ENCODE measurements at places on chromosomes 5 and 9. TPM values are rescaled to one million over a fixed set of nuclear protein-coding genes. Genes with fewer than 3 reads are reported as not detected.

Gene CCDC152
- 5.5 TPM for total RNA-seq

DNA sequence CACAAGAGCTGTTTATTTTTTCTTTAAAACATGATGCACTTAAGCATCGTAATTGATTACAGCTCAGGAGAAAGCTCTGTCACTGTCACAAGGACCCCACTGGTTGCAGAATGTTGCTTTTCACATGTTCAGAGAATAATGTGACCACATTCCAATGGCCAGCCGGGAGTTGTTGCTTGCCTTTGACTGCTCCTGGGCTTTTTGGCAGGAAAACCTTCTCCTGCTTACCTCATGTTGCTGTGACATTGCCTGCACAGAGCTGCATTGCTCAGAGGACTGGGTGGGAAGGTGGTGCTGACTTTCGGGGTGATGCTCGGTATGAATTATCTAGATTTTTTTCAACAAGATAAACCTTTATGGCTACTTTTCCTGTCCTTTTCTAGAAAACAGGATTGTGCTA is 88.2 kb downstream of the PALM2AKAP2 start:
- DNase-seq: no peak

Gene HRCT1
- 13.7 TPM for total RNA-seq

- DNase-seq: no peak
These were observed 77.6 kb downstream of the C5orf15 start for GRCh38 chr5:133890776-133891280.

Gene MGAT1
- total RNA-seq: 98.7 TPM

DNA sequence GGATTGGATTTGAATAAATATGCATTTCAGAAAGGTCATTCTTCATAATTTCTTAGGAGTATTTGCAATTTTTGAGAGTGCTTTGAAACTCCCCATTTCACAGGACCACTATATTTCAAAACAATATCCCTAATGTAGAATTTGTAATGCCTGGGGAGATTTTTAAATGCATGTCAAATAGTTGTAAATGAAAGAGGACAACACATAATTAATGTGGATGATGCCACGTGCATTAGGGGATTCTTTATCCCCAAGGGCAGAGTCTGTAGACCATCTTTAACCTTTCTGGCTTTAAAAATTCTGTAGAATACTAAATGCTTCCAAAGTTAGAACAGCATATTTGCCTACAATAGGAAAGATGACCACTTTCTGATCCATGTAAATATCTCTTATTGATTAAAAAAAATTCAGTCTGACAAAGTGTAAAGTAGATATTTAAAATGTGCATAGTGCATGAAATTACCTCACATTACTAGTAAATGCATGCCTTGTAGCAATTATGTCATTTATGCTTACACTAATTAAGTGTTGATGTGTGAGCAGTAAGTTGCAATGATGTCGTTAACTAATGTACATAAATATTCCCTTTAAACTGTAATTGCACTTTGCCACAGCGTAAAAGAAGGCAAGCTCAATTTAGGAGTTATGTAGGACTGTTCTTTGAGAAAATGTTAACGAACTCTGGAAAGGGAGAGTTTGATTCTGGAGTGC is 416.1 kb downstream of the PSAT1 start:
- no peak for DNase-seq

DNA sequence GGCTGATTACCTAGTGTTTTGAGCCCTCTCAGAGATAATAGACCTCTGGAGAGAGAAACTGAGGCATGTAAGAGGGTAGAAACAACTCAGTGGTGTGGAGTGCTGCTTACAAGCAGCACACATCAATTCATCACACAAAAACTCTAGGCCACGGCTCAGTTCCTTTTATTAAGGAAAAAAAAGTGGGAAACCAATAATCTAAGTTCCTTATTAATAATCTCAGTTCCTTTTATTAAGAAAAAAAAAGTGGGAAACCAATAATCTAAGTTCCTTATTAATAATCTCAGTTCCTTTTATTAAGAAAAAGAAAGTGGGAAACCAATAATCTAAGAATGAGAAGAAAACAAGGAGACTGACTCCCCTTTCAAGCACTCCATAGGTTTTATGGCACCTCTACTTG is 28.0 kb downstream of the TXNDC8 start:
- DNase-seq: no peak

Gene IL7R
- 3.4 TPM for total RNA-seq

GRCh38 chr5:9466697-9467096 is 79.2 kb downstream of the SEMA5A start:
- no peak for DNase-seq

DNA sequence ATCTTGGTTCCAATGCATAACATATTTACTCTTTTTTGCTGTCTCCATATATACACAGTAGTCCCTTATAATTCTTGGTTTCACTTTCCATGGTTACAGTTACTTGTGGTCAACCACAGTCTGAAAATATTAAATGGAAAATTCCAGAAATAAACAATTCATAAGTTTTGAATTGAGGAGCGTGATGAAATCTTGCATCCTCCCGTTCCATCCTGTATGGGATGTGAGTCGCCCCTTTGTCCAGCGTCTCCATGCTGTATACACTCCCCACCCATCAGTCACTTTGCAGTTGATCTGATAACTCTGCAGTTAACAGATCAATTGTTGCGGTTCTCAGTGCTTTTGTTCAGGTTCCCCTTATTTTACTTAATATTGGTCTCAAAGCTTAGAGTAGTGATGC is 11.5 kb upstream of the FAF2 start:
- no peak for DNase-seq

DNA sequence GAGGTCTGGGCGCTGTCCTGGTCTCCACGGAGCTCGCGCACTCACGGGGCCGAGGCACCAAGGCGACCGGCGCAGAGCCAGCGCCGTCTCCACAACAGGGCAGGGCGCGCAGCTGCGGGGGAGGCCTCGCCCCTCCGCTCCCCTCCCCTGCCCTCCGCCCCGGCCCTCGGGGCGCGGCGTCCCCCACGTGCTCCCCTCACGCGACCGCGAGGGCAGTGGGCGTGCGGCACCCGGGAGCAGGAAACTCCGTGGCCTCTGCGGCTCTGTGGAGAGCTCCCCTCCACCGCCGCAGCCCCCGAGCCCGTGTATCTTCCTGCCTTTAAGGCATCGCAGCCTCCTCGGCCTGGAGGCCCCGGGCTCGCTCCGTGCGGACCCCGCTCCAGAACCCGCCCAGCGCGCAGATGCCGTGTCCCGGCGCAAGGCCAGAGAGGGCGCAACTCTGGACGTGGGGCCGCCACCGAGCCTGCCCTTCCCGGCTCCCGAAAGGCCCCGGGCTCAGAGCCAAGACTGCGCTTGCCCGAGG is 708 bp upstream of the TUBB4B start:
- peak; percentile 80 for DNase-seq

DNA sequence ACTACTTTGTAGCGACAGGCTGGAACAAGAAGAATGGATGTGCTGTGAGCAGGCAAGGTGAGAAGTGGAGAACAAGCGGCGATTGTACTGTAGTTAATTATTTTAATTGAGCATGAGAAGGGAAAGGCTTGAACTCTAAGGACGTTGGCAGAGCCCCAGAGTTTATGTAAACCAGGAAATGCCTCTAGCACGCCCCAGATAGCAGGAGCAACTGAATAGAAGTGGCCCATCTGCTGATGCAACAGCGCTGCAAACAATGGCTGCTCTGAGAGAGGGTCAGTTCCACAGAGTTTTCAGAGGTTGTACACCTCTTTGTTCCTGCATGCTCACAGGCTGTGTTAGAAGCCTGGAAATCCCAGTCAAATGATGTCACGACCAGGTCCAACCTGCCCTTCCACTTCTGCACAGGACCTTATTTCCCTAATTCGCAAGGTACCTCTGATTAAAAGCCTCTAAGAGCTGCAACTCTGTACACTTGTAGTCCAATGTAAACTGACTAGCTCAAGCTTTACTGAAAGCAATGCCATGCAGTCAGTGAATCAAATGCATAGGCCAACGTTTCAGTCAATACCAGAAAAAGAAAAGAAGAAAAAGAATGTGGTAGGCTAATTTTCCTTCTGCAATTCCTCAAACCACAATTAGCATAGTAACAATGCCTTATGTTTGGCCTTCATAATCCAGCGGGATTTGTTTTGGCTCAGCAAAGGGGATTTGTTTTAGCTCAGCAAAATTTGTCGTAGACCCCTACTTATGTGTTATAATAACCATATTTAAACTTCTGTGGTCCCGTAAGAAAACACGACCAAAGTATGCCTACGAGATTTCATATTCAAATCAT is 119.6 kb upstream of the RETREG1 start:
- DNase-seq: peak; percentile 57

DNA sequence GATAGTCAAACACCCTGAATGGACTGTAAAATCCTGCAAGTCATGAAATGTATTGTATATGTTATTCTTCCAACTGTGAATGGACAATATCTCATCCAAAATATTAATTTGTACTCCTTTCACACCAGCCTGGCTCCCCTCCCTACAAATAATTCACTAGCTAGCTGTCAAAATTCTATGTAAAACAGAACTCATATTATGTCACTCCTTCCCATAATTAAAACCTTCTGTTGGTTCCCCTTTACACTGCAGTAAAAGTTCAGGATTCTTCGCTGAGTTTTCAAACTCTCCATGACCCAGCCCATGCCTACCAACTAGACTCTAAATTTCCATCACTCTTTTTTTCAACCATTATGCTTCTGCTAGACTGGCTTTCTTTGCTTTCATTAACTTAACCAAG is 857.1 kb downstream of the TAF11L14 start:
- DNase-seq: no peak

DNA sequence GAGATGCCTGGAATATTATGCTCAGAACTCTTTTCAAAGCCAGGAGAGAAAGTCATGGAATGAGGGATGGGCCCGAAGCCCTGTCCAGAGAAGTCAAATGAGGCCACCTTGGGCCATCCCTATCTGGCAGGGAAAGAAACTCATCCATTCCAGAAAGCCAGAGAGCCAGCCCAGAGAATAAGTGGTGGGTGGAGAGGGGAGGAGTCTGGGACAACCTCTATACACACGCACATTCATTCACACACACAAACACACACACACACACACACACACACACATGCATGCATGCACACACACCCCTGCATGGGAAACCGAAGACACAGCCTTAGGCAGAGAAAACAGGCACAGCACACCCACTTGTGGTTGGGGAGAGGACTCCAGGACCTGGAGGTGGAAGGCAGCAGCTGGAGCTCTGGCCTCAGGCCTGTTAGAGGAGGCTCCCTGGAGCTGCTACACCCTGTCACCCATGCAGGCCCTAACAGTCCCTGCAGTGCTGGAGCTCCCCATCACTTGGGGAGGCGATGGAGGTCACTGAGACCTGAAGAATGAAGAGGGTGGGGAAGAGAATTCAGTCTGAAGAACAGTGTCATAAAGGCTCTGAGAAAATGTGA is 38.0 kb downstream of the TGFBI start:
- DNase-seq: peak; percentile 67

DNA sequence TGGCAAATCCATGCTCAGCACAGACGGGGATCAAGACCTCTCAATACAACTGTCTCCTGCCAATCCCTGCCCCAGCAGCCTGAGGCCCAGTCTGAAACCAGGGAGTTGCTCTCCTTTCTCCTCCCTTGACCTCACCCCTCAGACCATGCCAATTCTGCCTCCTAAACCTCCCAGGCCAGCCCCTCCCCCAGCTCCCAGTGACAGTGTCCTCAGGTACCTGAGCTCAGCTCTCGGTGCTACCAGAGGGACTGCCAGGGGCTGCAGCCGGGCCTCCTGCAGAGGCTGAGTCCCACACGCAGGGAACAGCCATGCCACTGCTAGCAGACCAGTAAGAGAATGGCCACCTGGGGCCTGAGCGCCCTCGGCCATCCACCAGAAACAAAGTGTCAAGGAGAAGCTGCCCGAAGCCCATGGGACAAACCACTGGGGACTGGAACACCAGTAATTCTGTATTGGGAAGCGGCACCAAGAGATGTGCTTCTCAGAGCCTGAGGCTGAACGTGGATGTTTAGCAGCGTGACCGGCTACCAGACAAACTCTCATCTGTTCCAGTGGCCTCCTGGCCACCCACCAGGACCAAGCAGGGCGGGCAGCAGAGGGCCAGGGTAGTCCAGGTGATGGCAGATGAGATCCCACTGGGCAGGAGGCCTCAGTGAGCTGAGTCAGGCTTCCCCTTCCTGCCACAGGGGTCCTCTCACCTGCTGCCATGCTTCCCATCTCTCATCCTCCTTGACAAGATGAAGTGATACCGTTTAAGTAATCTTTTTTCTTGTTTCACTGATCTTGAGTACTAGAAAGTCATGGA is 557 bp upstream of the IL3 start:
- DNase-seq: no peak

- DNase-seq: peak; percentile 22
These were observed 47.7 kb upstream of the BOD1 start for GRCh38 chr5:173664154-173664526.

DNA sequence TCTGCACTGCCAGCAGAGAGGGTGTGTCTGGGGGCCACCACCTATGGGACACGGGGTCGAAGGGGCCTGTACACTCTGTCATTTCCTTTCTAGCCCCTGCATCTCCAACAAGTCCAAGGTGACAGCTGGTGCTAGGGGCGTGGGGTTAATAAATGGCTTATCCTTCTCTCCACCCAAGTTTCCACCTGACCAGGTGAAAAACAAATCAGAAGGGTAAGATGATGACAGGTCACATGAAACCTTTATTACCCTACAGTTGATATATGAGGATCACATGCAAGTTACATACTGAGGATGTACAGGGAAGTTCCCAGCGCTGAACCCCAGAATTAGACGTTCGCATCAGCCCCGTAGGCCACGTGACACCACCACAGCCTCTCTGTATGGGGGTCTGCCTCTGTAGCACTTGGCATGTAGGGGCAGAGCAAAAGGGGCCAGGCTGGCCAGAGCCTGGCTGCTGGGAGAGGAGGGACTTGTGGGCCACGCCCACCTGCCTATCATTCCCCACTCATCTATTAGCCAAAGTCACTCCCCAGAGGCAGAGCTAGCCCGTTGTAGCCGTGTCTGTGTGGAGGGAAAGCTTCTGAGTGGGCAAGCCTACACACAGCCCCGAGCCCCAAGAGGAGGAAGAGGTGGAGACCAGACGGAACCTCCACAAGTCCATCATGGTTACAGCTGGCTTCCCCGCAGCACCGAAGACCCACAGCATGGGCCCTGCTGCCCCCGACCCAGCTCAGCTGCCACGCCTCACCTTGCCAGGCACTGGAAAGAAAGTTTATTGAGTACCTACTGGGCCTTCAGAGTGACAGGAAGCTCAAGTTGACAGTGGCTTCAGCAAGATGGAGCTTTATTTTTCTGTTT is 2.2 kb downstream of the TMEM141 start:
- no peak for DNase-seq

DNA sequence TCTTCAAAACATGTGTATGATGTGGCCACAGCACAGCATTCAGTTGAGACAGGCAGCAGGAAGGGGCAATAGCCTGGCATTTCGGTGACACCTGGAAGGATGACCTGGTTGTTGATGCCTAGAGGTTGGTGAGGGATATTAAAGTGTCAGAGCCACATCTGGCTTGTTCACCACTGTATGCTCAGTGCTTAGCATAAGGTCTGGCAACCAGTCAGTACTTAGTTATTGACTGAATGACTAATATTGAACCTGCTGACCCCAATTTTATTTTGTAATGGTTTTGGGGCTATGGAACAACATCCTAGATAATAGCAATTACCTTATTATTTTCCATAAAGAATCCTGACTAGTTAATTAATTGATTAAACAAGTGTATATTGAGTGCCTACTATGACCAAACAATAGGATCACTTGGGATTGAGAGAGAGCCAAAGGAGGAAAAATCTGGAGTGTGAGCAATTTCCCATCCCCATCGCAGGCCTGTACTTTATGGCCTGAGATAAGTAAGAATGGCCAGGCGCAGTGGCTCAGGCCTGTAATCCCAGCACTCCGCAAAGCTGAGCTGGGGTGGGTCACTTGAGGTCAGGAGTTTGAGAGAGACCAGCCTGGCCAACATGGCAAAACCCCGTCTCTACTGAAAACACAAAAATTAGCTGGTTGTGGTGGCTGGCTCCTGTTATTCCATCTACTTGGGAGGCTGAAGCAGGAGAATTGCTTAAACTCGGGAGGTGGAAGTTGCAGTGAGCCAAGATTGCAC is 85.4 kb upstream of the PLPP1 start:
- DNase-seq: peak; percentile 36
